ENCODE measurements at places on chromosomes 11 and 22.
A peak's percentile ranks its signal among the peaks of the same experiment; 100 is the strongest.

- no peak for DNase-seq
These were observed 31.4 kb downstream of the LRP5 start for GRCh38 chr11:68343761-68344256.

- DNase-seq, result peak; percentile 41
These were observed 112.8 kb upstream of the CADM1 start for GRCh38 chr11:115616971-115617370.

DNA sequence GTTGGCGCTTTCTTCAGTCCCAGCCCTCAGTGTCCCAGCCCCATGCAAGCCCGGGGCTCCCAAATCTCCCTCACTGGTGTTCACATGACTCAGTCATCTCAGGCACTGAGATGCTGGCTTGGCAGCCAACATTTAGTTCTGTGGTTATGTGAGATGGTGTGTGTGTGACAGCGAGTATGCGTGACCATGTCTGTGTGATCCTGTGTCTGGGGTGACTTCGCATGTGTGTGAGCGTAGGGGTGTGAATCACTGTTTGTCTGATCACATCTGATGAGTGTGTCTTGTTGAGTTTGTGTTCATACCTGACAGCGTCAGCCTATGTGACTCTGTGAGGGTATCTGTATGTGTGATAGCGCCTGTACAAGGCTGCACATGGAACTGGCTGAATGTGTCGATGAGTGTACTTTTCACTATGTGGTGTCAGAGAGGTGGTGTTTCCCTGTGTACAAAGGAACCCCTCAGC, 16.2 kb downstream of the CREB3L1 start:
- DNase-seq, result no peak

GRCh38 chr11:17533341-17533740, 10.9 kb downstream of the USH1C start:
- DNase-seq, result no peak

Measured in left ventricle myocardium superior (tissue), 1 donor.